ENCODE measurements at places on chromosomes 1 and 21. TPM values are rescaled to one million over a fixed set of nuclear protein-coding genes. Genes with fewer than 3 reads are reported as not detected.

DNA sequence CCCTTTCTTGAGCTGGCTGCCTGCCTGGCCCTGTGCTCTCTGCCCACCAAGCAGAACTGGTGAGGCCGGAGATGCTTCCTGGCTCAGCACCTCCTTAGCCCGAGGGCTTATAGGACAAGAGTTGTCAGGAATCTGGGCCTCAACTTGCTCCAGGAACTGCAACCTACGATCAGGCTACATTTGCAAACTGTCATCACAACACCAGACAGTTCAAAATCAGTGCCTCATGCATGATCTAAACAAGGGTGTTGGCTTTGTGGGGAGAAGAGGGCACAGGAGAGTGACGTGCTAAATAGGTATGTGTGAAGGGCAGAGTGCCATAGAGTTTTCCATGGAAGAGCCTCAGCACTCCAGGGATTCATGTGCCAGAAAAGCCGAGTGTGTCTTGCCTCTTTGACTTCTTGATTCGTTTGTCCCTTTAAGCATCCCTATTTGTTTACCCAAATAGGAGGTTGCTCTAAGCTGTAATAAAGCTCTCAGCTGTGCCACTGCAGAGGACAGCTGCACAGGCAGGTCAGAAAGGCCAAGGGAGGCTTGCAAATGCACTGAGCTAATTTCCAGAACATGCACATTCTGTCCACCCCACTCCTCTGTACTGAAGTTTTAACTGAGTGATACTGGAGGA lies 30.2 kb upstream of the NEK2 start:
- DNase-seq: no peak

DNA sequence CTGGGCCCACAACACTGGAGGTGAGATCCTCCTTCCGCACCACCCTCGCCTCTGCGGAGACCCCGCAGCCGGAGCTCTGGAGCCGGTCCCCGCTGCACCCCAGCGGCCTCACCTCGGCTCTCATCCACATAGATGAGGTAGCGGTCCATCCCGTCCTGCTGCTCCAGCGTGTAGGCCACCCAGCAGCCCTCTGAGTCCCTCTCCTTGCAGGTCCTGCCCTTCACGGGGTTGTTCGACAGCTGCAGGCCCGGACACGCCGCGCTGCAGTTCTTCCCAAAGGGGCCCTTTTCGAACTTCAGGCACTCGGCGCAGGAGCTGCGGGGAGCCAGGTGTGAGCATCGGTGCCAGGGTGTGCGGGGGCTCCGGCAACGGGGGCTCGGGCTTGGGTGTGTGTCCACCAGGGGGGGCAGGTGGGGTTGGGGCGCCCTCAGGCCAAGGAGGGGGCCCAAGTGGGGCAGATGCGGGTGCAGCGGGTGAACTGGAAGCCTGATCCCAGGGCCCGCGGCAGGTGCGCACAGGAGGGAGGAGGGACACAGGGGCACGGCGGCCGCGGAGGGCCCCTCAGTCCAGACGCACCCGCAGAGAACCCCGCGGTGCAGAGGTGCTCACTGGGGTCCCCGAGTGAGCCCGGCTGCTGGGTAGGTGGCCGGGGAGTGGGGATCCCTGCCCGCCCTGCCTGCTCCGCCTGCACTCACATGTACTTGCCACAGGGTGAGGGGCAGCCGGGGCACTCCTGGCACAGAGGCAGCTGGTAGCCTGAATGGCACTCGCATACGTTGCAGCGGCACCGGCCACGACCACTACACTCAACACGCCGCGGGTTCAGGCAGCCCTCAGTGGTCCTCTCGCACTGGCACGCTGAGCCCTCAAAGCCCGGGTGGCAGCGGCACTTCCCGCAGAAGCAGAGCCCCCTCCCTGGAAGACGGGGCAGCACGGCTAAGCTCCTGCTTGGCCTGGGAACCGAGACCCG lies 15.4 kb upstream of the PTTG1IP start:
- DNase-seq: peak; percentile 36

DNA sequence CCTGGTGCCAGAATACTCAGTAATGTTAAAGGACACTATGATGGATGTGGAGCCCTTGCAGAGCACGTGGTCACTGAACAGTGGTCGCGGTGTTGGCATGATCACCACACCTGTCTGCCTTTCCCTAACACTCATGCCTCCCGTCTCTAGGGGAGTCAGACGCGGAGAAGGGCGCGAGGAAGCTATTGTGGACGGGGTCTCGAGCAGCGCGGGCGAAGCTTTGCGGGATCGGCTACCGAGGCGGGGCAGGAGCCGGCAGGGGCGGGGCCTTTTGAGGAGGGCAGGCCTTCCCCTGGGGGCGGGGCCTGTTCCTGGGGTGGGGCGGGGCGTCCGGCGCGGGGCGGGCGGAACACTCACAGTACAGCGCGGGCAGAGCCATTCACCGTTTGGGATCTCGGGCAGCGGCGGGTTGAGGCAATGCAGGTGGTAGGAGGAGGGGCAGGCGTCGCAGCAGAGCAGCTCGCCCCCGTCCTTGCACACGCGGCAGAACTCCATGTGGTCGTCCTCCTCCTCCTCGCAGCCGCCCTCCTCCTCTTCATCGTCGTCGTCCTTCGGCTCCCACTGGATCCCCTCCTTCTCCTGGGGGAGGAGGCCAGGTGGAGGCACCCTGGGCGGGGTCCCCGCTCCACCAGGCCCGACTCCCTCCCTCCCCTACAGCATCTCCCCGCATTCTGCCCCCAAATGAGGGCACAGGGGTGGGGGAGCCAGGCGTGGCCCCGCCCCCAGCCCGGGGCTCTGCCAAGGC lies 31.5 kb downstream of the CHD5 start:
- peak; percentile 71 for DNase-seq

The RGL1 gene
- total RNA-seq: 37.6 TPM

- DNase-seq: no peak
These were observed 276.9 kb downstream of the KIF26B start for GRCh38 chr1:245431706-245432105.

DNA sequence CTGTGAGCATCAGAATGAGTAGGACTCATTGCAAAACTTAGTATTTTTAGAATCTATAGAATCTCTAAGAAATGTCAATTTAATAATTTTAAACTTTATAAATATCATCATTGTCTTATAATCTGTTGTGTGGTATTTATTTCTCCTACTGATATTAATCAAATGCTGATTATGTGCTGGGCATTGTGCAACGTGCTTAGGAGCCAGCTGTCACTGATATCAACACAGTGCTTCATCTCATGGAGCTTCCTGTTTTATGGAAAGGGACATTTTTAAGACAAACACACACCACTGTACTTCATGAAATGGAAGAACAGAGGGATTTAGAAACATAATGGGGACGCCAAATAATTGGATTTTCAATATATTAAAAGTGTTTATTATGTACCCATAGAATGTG lies 737.9 kb upstream of the TMPRSS15 start:
- DNase-seq: no peak

DNA sequence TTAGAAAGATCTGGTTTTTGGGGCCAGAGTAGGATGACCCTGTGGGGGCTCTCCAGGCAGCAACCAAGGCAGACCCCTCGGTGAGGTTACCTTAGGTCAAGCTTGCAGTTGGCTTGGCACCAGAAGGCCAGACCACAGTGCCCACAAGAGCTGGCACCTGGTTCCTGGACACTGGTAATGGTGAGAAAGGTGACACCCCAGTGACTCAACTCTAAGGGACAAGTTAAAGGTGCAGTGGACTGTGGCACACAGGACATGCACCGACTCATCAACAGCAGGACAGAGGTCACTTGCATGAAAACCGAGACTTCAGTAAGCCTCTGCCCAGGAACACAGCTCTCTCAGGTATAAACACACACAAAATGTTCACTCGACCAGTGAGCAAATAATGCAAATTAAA lies 6.7 kb downstream of the LRRC38 start:
- DNase-seq: no peak

The MYBPH gene
- total RNA-seq: not detected

- DNase-seq: no peak
These were observed 22.1 kb downstream of the CLIC4 start for GRCh38 chr1:24767351-24767750.

The NTRK1 gene
- total RNA-seq: 1.9 TPM

DNA sequence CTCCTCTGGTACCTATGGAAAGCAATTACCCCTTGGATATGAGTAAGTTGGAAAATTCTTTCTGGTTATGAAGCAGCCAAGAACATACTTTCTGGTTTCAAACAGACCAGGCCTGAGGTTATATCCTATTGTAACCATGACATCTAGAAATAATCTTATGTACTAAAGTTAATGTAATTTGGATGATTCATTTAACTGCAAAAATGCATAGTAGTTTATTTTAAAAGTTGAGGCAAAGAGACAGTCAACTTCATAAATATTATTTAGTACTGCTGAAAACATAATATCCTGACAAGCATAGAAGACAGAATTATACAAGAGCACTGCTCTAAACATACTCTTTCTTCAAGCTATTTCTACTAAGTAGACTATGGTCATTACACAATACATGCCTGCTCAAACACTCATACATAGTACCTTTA lies 25.5 kb downstream of the ODF2L start:
- DNase-seq: no peak

- no peak for DNase-seq
These were observed 19.0 kb downstream of the ESPN start for GRCh38 chr1:6443339-6444115.

DNA sequence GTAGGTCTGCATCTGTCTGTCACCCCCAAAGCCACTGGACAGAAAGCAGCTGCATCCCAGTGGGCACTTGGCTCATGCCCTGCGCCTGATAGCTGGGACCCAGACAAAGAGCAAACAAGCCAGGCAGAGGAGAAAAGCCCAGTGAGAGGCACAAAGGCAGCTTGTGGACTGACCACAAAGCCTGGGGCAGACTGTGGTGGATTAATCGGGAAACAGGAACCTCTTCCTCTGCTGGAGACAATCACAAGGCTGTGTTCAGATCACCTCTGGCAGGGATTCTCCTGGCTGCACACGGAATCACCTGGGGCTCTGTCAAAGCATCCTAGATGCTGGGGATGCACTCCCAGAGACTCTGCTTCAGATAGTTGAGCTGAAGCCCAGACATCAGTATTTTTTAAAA lies 15.2 kb upstream of the GJB5 start:
- no peak for DNase-seq

DNA sequence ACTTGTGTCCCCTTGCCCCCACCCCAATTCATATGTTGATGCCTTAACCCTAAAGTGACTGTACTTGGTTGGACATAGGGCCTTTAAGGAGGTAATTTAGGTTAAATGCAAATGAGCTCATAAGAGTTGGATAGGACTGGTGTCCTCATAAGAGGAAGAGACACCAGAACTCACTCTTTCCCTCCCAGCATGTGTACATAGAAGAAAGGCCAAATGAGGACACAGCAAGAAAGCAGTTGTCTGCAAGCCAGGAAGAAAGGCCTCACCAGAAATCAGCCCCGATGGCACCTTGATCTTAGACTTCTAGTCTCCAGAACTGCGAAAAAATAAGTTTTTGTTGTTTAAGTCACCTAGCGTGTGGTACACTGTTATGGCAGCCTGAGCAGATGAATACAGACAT lies 45.5 kb downstream of the RAB3GAP2 start:
- DNase-seq: no peak

The GJB3 gene
- total RNA-seq: 0.80 TPM

DNA sequence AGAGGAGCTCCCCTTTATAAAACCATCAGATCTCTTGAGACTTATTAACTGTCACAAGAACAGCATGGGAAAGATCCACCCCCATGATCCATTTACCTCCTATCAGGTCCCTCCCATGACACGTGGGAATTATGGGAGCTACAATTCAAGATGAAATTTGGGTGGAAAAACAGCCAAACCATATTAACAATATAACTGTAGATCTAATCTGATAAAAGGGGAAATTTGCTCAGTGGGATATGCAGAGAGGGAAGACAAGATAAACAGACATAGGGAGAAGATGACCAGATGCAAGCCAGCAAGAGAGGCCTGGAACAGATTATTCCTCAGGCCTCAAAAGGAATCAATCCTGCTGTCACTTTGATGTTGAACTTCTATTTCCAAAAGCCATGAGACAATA lies 841.5 kb downstream of the LRRIQ3 start:
- DNase-seq: no peak

- no peak for DNase-seq
These were observed 83.8 kb downstream of the PLPP3 start for GRCh38 chr1:56495538-56495937.

The FAM177B gene
- 0.56 TPM for total RNA-seq

- no peak for DNase-seq
These were observed 216.1 kb upstream of the TMEM51 start for GRCh38 chr1:14937288-14937949.

DNA sequence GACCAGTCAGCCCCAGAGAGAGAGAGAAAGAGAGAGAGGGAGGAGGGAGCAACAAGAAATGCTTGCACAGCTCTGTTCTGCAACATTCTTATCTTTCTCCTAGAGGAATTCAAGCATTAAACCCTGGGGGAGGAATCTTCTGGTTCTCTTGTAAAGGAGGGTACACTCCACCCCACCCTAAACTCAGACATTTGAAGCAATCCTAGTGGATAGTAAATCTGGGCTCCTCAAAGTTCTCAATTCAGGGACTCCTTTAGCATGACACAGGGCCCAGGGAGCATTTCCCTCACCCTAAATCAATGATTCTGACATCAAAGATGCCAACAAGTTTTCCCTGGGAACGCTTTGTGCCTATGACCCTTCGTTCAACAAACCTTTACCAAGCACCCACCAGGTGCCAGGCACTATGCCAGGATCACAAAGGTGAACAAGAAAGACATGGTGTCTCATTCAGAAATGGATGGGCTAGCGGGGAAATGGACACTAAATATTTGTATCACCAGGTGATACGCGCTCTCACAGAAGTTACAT lies 11.9 kb upstream of the CAPN2 start:
- DNase-seq: no peak

DNA sequence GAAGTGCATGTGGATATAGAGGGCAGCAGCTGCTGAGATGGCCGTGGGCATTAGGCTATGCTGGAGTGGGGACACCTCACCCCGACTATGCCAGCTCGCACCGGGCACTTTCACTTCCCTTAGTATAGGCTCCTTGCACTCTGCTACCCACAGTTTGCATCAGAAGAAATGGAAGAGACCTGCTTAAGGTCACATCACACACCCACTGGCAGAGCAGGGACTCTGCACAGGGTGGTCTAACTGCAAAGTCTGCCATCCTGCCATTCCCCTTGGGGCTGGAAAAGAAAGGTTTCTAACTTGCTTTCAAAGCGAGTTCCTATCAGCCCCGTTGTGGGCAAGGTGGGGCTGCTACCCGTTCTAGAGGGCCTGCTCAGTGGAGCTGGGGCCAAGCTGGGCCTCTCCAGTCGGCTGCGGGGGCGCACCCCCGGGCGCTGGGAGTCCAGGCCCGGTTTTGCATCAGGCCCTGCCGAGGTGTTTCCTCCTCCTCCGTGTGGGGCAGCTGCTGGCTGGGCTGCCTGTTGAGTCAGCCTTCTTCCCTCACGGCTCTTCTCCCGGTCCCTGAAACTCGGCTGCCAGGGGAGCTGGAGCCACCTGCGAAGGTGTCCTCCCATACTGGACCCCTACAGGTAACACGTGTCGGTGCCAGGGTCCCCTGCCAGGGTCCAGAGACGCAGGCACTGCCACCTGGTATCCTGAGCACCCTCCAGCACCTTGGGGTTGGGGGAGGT lies at the start of gene SYTL1:
Gene SYTL1, plus strand, starts transcription at position 498 of the 728 bp plus-strand sequence. CDS start 3,313 bp downstream, outside the sequence.
- peak; percentile 81 for DNase-seq

DNA sequence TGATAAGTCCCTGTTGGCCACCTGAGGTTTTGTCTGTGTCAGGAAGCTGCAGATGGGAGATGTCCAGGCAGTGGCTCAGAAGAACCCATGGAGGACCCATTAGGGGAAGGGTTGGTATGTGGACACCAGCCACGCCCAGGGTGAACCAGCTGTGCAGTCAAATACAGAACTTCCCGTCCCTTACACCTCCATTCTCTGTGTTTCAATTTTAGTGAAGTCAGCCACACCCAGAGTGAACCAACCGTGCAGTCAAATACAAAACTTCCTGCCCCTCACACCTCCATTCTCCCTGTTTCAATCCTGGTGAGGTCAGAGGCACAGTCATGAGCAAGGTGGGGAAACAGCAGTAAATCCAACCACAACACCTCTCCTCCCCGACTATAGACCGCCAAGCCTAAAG lies 27.4 kb downstream of the BACE2 start:
- DNase-seq: no peak

Measured in lower lobe of right lung (tissue), 2 donors.